ENCODE measurements at places on chromosomes 12 and 14.
A peak's percentile ranks its signal among the peaks of the same experiment; 100 is the strongest.

DNA sequence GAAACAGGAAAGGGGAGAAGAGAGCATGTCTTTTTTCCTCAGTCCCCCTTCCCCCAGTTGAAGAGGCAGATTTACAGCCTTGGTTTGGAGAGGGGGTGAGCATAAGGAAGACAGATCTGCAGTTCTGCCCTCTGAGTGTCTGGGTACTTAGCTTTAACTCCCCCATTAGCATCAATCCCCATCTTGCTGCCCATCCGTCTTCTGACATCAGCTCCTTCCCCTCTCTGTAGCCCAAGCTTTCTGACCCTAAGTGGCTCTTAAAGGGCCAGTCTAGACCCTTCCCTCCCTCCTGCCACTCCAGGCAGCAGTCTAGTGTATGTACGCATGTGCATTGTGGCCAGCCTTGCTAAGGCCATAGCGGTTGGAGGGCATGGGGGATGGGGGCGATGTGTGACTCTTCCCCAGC, 7.3 kb downstream of the GPR84 start:
- DNase-seq = no peak

DNA sequence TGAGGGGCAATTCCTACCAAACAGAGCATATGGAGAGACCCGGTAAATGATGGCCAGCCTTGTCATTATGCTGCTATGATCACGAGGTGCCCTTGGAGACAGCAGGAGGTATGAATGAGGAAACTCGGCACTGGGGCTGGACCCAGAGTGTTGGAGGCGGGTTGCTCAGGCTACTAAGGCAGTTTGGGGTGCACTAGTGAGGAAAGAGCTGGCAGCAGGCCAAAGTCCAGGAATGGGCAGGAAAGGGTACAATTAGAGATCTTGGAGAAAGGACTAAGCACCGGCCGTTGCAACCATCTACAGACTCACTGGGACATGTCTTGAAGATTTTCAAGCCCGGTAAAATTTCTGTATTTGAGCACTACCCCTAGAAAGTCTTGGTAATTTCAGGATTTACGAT, 54.3 kb downstream of the CD9 start:
- DNase-seq = no peak

GRCh38 chr12:45343269-45344051, 127.6 kb downstream of the ANO6 start:
- no peak for DNase-seq

- no peak for DNase-seq
Measured at GRCh38 chr14:64410084-64410774, 22.1 kb downstream of the MTHFD1 start.

DNA sequence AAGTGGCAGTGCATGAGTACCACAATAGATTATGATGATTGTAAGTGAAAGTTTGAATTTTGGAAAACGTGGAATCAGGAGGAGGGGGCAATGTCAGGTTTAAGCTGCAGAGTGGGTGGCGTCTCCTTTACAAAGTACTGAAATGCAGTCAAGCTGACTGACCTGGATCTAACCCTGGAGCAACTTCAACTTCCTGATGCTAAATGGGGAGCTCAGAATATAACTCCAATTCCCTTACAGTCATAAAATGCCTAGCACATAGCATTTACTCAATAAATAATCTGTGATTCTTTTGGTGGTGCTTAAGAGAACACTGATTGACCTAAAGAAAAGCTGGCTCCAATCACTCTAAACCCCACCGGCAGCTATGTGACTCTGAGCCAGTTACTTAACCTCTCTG, 38.5 kb downstream of the CCDC60 start:
- DNase-seq = no peak

DNA sequence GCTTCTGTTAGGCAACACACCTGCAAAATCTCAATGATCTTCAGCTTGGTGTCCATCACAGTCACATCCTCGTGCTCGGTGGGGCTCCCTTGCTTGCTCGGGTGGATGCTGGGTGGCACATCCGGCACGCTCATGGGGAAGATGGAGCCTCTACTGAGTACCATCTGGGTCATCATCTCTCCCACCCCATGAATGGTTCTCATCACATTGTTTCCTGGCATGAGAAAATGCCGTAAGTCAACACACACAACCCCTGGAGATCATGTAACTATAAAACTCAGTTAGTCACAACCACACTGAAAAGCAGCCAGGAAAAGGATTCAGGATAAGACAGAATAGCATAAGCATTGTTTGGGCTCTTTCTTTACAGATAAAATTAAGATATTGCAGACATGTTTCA, 201.1 kb downstream of the ITPR2 start:
- no peak for DNase-seq

GRCh38 chr12:122866950-122867607, 28.8 kb downstream of the VPS37B start:
- no peak for DNase-seq

DNA sequence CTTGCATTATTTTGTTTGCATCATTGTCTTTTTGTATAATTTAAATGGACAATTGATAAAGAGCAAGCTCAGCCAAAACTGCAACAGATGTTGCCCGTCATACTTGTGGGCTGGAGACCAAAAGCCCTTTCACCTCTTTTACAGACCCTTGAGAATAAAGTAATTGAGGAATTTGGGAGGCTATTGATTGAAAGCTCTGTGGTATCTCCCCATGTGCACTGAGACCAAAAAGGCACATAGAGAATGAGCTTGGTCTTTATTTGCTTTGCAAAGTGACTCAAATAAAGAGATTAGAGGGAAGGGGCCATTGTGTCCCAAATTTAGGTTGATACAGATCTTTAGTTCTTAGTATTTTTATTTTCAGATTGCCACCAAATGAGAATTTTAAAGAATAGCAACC, 617.6 kb downstream of the TRHDE start:
- DNase-seq = no peak

DNA sequence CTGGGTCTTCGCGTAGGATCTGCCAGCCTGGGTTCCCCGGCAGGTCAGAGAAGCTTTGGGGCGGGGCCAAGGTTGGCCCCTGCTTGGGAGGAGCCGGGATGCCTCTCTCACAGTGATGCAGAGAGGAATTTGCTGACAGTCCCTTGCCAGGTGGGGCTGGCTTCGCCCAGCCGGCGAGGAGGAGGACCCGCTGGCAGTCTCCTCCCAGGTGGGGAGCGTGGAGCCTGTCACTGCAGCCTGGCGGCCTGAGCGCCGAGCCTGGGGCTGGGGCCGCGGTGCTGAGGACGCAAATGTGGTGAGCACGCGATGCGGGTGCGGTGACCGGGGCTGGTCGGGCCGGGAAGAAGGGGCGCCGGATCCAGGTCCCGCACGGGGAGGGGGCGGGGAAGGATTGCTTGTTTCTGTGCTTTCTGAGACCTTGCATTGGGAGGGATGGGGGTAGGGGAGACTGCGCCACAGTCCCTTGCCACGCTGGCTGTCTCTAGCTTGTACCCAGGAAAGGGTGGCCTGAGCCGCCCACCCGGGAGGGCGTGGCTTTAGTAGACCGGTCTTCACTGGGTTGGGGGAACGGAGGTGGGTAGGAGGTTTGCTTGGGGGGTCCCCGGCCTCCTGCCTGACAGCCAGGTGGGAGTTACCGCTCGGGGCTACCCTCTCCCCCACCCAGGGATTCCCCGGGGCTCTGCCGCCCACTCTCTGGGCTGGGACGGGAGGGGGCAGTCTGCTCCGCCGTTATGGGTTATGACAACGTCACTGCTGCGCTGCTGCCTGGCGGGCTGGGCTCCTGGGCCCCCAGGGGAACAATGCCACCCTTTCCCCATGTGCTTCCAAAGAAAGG, at the start of gene TMEM63C:
TSS of gene TMEM63C (plus strand) at position 196 of the 835 bp plus-strand sequence. CDS start 37,016 bp downstream, outside the sequence.
- no peak for DNase-seq

- no peak for DNase-seq
Measured at GRCh38 chr12:6963791-6964413, 6.6 kb downstream of the PHB2 start.

DNA sequence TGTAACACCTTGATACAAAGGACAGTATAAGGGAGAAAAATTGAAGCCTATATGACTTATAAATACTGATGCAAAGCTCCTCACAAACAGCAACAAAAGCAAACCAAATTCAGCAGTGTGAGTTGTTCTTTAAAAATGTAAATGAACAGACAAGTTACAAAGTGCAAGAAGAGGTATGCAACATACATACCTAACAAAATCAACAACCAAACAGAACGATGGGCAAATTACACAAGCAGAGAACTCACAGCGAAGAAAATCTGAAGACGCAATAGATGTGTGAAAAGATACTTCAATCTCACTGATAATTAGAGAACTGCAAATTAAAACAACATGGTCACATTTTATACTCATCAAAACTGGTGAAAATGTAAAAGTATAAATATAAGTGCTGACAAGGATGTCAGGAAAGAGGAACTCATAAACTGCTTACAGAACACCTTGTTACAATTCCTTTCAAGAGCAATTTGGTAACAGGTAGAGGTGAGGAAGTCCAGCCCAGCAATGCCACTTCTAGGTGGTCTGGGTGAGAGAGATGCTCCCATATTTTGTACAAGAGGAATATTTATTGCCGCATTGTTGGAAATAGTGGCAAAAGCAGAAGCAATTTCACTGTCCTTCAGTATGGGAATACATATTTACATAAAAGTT, 47.3 kb downstream of the CORO1C start:
- DNase-seq = no peak

GRCh38 chr12:89992668-89993451, 284.2 kb upstream of the ATP2B1 start:
- DNase-seq = no peak

GRCh38 chr14:91288876-91289275, 44.4 kb upstream of the GPR68 start:
- no peak for DNase-seq

- no peak for DNase-seq
Measured at GRCh38 chr12:4610481-4610880, 38.4 kb downstream of the AKAP3 start.

- no peak for DNase-seq
Measured at GRCh38 chr12:70966996-70967790, 46.7 kb upstream of the PTPRR start.

- DNase-seq = no peak
Measured at GRCh38 chr12:28032811-28033537, 60.4 kb upstream of the PTHLH start.

DNA sequence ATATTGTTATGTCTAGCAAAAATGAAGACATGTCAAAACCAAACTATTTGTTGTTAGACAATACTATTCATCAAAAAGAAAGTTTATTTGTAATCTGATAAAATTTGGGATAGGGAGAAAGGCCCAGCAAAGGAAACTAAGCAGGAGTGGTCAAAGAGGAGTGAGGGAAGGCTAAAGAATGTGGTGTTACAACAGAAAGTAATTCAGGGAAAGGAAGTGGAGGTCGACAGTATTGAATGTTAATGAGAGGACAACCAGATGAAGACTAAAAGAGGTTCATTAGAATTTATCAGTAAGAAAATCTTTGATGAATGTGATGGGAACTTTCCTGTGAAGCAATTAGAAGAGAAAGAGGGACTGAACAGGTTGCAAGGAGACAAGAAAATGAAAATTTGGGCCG, 33.9 kb downstream of the PLCZ1 start:
- no peak for DNase-seq

- DNase-seq = no peak
Measured at GRCh38 chr14:69079747-69080146, 73.2 kb downstream of the DCAF5 start.

DNA sequence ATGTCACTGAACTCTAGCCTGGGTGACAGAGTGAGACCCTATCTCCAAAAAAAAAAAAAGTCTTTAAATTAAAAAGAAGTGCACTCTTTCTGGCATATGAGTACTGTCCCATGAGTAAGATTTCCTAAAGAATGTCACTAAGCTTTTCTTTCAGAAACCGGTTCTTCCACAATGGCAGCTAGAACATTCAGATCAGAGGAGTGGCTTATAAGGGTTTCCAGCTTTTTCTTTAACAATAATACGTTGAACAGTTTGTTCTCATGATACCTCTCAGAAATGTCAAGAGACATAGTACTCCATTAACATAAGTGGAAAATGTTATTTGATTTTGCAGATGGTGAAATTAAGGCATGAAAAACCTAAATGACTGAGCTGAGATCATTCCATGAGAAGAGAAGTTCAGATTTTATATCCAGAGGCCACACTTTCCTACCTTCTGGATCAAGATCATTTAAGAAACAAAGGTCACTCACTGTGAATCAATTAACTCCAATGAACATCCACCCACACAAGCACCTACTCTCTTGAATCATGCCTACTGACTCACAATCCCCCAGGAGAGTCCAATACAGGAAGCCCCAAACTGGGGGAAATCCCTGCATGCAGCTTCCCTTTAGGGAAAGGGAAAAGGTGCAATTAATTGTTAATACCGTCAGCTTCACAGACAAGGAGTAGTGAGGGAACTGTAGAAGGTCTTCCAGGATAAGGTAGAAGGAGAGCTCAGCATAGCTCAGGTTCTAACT, 86.9 kb downstream of the SPTSSA start:
- no peak for DNase-seq

GRCh38 chr14:51147183-51147582, 52.3 kb upstream of the TRIM9 start:
- no peak for DNase-seq

DNA sequence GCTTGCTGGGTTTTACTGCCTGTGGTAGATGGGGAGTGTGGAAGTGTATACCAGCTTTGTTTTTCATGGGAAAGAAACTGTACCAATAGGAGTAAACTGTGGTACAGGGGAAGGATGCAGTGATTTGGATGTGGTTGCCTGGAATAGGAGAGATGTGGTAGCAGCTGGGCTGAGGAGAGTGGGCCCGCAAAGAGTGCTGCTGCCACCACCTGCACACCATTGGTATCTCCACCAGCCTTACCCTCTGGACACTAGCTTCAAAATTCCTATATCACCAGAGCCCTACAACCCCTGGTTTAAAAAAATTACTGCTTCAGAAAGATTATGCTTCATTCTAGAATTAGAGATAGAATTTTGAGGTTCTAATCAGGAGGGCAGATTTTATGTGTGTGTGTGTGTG, 53.6 kb downstream of the AKAP6 start:
- DNase-seq = no peak

- DNase-seq = peak; percentile 76
Measured at GRCh38 chr12:62957233-62957953, 22.4 kb upstream of the PPM1H start.

DNA sequence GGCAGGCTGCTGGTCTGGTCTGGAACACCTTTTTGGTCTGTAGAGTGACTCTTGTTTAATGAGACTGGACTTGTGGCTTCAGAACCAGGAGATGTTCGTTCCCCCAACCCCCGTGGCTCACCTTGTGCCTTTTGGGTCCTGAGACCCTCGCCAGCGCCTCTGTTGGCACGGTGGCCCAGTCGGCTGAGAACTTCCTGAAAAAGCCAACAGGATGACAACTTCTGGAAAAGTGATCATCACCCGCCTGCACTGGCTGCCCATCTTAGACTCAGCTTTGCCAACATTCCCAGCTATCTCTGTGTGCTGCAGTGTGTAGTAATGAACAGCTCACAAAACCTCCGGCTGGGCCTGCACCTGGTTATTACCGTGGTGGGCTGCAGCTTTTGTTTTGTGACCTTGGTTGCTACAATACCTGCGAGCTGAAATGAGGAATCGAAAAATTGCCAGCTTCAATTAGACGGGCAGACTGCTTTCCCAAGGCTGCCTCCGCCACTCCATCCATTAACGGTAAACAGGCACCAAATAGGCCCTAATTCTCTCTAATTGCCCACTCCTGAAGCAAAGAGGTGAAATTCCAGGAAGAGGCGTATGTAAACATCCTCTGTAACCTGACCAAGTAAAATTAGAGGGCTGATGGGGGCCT, 16.0 kb downstream of the MEG3 start:
- no peak for DNase-seq

GRCh38 chr12:104138797-104139152, 765 bp upstream of the NFYB start:
- no peak for DNase-seq

GRCh38 chr14:70168406-70168805, 20.3 kb downstream of the SLC8A3 start:
- DNase-seq = no peak

GRCh38 chr12:13165617-13166041, 30.9 kb upstream of the EMP1 start:
- no peak for DNase-seq

- DNase-seq = no peak
Measured at GRCh38 chr14:103710771-103711377, 4.4 kb downstream of the XRCC3 start.
